Colonic mucosa (tissue), 4 donors: ENCODE measurements at places on chromosomes 2 and 18.

GRCh38 chr18:1253827-1254226 lies 349.2 kb downstream of the ADCYAP1 start:
- no peak for DNase-seq

GRCh38 chr2:29894822-29895614 lies 26.4 kb downstream of the ALK start:
- DNase-seq = no peak

- DNase-seq = no peak
These were observed 23.9 kb downstream of the ME2 start for GRCh38 chr18:50902797-50903196.

DNA sequence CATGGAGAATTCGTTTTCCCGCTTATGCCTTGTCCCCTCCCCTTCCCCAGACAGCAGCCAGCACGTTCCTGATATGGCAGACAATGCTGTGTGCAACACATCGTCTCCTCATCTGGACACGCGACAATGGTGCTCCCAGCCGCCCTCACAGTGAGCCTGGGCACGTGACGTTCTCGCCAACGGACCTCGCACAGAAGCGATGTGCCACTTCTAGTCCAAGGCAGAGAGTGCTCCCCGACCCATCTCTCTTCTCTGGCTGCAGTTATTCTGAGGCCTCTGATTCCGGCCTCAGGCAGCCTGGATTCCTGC lies 505.4 kb downstream of the EIPR1 start:
- DNase-seq = no peak

GRCh38 chr2:84492571-84492970 lies 23.7 kb upstream of the DNAH6 start:
- no peak for DNase-seq

DNA sequence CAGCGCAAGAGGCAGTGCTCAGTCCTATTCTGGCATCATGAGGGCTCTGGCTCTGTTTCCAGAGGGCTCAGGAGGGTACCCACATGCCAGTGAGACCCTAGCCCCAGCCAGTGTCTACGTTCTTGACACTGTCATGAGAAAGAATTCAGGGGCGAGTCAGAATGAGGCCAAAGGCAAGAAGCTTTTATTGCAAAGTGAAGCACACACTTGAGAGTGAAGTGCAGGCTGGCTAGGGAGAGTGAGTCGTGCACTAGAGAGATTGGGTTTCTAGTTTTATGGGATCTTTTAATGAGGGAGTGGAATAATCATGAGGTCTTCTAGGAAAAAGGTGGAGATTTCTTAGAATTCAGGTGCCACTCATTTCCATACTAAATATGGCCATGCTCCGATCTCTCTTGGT lies 164.1 kb downstream of the DCDC2C start:
- DNase-seq = no peak

GRCh38 chr18:70641156-70641775 lies 352.4 kb downstream of the SOCS6 start:
- DNase-seq = no peak

DNA sequence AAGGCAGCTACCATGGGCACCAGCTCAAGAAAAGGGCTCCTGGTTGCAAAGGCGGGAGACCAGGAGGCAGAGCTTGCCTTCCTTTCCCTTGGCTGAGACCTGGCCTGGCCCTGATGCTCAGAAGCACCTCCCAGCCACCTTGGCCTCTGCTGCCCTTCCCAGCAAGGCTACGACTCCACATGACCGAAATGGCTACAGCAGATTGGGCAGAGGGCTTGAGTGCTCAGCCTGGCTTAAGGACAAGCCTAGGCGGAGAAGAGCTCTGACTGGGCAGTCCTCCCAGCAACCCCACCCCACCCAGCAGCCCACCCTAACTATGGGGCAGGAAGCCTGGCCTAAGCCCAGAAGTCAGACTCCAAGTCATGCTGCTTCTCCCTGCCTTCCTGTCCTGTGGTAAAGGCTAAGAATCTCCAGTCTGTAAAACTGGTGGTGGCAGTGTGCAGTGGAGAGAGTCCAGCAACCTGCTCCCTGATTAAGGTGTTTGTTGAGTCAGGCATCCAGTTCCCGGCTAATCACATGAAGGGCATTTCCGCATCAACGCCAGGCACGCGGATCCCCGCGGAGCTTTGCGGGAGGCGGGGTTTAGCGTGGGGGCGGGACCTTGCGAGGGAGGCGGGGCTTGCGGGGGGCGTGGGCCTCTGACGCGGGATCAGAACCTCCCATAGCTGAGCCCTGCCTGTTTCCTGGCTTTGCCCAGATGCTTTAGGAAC lies 256.0 kb downstream of the BCL11A start:
- DNase-seq = peak; percentile 78
